ENCODE measurements at places on chromosomes 7 and 10.

DNA sequence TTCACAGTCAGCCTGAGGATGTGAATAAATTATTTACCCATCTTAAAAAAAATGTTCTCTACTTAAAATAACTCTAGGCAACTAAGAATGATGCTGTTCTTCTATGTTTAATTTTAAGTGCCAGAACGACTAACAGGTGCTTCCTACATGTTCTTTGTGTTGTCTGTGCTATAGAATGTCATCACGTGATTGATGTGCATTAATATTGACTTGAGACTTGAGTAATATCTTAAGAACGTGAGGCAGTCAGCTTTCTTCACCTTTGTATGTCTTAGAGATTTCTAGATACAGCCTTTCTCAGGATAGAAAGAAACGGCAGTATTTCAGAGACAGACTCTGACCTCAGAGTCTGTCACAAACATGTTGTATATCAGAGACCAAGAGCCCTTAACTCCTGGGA, 274.6 kb downstream of the KCND2 start:
- DNase-seq: no peak

DNA sequence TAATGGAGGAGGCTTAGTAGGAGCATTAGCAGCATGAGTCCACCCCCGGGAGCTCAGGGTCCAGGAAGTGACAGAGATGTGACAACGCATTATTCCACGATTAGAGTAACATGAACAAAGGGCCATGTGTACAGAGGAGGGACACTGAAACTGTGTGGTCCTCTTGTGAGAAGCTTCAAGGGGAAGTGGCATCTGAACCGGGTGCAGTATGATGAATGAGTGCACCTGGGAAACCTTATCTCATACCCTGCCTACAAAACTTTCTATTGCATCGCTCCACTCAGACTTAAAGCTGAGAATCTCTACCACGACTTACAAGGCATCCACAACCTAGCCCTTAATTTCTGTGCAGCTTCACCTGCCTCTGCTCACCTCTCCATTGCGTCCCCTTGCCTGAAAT, 115.3 kb upstream of the AMPH start:
- peak; percentile 21 for DNase-seq

- no peak for DNase-seq
Measured at GRCh38 chr7:45104844-45105587, 6.5 kb downstream of the TBRG4 start.

- no peak for DNase-seq
Measured at GRCh38 chr10:34494012-34494411, 321.1 kb downstream of the PARD3 start.

GRCh38 chr10:124903111-124903510, 38.8 kb upstream of the ZRANB1 start:
- no peak for DNase-seq

GRCh38 chr7:127290801-127291361, 38.1 kb upstream of the GRM8 start:
- peak; percentile 9 for DNase-seq

DNA sequence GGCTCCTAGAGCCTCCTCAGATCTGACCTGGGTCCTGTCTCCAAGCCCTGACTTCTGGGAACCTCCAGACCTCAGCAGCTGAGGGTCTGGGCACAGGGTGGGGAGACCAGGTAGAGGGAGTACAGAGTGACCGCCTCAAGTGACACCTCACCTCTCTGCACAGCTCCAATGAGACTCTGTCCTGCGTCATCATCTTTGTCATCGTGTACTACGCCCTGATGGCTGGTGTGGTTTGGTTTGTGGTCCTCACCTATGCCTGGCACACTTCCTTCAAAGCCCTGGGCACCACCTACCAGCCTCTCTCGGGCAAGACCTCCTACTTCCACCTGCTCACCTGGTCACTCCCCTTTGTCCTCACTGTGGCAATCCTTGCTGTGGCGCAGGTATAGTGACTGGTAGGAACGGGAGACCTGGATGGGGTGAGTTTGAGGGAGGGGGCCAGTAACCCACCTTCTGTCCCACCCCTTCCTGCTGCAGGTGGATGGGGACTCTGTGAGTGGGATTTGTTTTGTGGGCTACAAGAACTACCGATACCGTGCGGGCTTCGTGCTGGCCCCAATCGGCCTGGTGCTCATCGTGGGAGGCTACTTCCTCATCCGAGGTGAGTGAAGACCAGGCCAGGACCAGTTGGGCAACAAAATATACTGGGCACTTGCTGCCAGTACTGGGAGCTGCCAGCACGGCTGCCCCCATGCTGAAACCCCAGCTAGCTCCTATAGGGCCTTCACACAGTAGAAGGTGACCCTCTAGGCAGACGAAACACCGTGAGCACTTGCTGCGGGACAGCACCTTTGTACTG, 17.8 kb downstream of the SMO start:
- DNase-seq: no peak

DNA sequence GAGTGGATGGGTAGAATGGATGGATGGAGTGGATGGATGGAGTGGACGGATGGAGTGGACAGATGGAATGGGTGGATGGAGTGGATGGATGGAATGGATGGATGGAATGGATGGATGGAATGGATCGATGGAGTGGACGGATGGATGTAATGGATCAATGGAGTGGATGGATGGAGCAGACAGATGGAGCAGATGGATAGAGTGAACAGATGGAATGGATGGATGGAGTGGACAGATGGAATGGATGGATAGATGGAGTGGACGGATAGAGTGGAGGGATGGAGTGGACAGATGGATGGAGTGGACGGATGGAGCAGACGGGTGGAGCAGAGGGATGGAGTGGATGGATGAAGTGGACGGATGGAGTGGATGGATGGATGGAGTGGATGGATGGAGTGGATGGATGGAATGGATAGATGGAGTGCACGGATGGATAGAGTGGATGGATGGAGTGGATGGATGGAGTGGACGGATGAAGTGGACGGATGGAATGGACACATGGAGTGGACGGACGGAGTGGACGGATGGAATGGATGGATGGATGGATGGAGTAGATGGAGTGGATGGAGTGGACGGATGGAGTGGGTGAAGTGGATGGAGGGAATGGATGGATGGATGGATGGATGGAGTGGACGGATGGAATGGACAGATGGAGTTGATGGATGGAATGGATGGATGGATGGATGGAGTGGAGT, 260.3 kb upstream of the C7orf33 start:
- DNase-seq: no peak

- no peak for DNase-seq
Measured at GRCh38 chr7:149248777-149249176, 9.3 kb downstream of the ZNF212 start.

GRCh38 chr7:54846273-54846672, 87.3 kb upstream of the SEC61G start:
- DNase-seq: no peak

GRCh38 chr7:85061456-85061855, 125.4 kb downstream of the SEMA3D start:
- no peak for DNase-seq

DNA sequence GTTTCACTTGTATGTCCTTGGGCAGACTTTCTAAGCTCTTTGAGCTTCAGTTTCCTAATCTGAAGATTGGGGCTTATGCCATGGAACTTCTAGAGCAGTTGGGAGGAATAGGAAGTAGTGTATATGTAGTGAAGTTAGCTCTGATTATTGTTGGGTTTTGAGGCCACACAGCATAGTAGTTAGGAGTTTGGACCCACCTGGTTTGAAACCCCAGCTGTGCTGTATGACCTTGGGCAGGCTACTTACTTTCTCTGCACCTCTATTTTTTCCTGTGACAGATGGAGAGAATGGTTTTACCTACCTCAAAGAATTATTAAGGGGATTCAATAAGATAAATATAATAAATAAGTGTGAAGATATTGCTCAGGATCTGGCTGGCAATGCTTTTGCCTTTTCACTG, 61.4 kb upstream of the ADRB1 start:
- DNase-seq: no peak

DNA sequence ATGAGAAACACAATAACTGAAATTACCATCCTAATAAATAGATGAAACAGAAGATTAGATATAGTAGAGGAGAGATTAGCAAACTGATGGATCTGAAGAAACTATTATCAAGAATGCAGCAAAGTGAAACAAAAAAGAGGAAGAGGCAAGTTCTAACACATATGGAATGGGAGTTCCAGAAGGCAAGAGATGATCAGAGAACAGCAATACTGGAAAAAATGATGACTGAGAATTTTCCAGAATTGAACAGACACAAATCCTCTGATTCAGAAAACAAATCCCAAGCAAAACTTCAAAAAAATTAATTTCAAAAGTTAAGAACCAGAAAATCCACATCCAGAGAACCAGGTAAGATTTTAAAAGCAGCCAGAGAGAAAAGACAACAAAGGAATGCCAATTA, 20.2 kb upstream of the CYREN start:
- no peak for DNase-seq

- DNase-seq: no peak
Measured at GRCh38 chr7:295155-296154, 5.5 kb downstream of the FOXL3 start.

- peak; percentile 25 for DNase-seq
Measured at GRCh38 chr10:59240582-59241183, 64.2 kb downstream of the PHYHIPL start.

DNA sequence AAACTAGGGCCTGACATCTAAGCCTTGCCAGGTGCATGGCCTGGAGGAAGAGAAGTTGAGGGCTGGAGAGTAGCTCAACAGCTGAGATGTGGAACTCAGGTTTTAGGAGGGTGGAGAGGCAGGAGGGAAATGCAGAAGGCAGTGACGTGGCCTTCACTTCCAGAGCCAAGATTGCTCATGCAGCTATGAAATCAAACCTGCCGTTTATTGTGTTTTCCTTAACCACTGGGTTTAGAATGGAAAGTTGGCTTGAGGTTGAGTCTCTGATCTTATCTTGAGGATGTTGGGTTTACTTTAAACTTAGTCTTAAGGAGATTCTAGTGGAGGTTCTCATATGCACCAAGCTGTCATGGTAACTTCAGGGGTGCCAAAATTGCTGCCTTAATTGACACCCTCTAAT, 178.6 kb downstream of the SORCS3 start:
- DNase-seq: no peak

DNA sequence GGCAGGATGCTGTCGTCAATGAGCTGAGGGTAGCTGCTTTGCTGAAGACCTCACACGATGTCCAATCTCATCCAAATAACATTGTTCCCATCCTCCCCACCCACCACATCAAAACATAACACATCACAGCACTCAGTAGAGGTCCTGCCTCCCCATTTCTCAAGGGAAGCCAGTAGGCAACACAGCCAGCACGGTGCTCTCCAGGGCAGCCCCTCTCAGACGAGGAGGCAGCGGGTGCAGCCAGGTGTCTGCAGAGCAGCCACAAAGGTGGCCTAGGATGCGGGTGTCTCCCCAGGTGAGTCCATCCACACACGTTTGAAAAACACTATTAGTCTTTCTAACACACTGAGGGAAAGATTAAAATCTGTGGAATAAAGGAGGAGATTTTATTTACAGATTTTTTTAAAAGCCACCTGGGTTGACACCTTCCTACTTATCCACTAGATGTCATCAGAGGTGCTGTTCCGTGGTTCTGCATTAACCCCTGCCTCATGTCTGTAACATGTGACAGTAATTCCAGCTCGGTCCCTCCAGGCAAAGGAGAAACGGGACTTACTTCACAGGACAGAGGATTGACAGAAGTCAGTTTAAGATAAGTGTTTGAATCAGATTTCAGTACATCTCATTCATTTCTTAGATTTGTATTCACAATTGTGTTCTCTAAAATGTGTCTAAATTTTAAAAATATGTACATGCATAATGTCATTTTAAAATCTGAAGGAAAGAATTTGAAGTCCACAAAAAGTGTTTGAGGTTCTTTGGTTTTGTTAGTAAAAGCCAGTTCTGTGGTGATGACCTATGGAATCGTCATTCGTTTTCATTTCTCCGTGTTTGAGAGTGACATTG, 68.0 kb downstream of the LANCL2 start:
- DNase-seq: peak; percentile 67

DNA sequence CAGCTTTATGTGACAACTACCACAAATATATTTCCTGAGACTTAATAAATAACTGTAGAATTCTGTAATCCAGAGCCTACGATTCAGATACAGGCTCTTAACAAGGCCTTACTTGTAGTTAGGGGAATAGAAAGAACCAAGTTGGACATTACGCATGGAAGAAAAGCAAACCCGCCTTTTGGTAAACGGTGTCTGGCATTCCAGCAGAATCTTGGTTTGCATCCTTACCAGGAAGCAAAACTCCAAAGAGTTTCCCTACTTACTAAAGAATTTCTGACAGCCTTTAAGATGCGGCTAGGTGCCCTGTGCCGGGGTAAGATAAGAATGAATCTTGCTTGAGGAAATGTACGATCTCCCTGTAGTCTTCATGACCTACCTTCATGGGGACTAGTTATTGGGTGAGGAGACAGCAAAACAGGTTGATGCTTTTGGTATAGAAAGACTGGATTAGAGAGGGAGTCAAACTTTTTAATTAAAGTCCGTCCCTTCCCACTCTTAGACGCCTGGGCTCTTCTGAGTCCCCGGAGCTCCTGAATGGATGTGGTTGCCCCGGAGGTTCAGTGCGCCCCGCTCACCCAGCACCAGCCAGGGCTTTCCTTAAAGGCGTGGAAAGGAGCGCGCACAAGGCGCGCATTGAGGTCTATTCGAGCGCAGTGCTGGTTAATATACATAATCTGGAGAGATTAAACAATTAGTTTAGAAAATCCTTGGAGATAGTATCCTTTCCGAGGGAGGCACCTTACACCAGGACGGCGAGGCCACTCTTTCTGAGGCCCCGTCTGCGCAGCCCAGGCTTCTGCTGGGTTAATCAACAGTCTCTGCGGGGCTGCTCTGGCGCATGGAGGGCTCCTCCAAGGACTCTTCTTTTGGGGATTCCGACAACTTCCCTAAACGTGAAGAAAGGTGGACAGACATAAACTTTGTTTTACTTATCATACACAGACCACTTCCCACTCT, 11.5 kb downstream of the PTF1A start:
- no peak for DNase-seq

DNA sequence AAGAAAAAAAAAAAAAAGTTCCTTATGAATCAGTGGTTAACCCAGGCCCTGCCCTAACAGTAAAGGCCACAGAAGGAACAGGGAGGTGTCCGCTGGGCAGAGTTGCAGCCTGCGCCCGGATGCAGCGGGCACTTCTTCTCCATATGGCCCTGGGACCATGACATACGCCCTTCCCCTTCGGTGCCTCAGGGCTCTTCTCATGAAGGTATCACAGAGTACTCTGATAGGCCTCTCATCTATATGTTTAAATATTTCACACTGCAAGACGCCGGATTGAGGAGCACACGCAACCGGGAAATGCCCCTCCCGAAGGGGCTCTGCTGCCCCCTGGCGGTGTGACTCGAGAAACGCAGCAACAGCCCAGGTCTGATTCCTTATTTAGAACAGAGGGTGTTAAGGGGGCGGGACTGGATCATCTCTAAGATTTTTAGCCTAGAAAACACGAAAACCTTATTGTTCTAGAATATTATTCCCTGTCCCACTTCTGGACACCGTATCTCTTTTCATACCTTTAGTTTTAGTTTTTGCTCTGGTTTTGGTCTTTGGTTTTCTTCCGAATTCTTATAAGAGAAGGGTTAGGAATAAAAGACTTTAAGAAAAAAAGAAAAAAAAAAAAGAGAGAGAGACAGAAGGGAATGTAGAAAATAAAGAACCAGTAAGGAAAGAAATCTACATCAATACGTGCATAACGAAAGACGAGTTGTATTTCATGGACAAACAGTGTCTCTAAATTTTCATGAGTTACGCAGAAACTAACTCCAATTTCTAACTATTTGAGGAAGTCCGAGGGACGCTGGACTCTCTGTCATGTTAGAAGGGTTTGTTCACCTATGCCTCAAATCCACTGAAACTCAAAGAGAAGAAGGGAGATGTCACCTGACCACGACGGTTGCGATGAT, 12.0 kb downstream of the DAGLB start:
- peak; percentile 81 for DNase-seq
